Amygdala (tissue), 56 donors: ENCODE measurements at places on chromosomes 16 and 17.

- no peak for DNase-seq
These were observed 61.7 kb downstream of the SMPD3 start for GRCh38 chr16:68386628-68387027.

DNA sequence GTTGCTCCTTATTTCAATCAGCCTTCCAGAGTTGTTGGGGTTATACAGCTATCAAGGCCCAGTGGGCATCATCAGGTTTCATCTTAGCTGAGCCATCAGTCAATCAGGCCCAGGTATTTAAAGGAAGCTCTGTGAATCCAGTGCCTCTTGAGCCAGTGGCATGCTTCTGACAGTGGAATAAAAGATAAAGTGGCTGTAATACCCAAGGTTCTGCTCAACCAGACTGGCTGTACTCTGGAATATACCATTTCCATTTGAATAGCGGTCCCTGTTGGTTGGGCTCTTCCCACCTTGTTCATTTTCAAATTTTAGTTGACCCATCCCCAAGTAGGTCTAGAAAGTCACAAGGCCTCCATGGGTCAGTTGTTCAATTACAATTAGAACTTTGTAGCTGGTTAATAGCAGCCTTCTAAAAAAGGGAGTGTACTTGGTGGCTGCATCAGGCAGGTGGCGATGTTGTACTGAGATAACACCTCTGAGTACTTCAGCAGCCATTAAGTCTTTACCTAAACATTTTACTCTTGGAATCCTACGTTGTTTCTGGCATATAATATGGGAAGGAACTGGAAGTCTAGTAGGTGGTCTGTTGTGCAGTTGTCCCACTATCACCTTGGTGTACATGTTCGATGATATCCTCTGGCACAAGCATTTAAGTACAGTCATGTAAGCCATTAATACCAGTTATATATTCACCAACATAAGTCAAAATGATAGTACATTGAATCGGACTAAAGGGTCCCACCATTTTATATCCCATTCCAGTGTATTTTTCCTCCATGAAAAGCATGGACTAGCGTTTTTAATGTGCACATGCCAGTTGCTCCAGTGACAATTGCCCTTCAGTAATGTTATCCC is 294.1 kb downstream of the BCAS3 start:
- no peak for DNase-seq

DNA sequence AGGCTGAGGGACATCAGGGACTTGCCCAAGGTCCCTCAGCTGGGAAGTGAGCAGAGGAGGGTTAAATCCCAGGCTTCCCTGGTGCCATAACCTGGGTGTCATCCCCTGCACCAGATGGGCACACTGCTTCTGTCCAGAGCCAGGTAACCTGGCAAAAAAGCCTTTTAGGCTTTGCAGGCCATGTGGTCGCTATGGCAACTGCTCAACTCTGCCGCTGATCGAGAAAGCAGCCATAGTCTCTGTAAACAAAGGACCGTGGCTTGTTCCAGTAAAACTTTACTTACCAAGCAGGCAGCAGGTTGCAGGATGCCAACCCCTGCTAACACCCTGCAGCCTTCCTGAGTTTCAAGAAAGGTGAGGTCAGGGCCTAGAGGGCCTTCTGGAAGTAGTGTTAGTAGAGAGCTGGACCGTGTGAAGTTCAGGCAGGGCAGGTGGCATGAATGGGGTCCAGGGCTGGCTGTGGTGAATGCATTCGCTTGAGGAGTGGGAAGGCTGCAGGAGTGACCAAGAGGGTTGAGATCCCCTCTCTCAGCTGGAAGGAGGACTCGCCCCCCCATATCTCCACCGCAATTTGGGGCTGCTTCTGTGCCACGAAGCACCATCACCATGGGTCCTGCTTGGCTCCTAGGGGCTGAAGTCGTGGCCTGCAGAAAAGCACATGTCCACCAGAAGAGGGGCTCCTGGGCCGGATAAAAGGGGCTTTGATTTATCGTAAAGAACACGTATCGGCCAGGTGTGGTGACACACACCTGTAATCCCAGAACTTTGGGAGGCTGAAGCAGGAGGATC is 91.3 kb downstream of the SOCS1 start:
- DNase-seq, result no peak

DNA sequence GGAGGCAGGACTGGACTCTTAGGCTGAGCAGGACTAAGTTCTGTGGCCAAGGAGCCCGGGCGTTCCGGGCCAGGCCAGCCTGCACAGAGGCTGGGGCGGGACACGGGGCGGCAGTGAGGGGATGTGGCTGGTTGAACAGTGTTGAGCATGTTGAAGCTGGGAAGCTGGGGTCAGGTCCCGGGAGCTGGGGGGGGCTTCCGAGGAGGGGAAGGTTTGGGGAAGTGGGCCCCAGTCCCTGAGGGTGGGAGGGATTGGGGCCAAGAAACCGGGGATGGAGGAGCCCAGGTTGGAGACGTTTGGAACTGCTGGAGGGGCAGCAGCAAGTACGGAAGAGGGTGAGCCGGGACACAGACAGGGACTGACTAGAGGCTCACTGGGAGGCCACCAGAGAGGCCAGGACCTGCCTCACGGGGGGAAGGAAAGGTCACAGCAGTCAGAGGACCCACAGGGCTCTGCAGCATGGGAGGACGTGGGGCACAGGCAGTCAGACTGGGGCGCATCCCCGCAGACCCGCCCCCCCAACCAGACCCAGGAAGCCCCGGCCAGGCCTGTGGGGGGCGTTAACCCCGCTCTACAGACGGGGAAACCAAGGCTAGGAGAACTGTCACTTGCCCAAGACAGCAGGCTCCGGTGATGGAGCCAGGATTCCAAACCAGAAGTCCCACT is 9.5 kb downstream of the TAX1BP3 start:
- DNase-seq, result no peak

GRCh38 chr17:32311028-32311536 is 30.9 kb downstream of the C17orf75 start:
- no peak for DNase-seq

DNA sequence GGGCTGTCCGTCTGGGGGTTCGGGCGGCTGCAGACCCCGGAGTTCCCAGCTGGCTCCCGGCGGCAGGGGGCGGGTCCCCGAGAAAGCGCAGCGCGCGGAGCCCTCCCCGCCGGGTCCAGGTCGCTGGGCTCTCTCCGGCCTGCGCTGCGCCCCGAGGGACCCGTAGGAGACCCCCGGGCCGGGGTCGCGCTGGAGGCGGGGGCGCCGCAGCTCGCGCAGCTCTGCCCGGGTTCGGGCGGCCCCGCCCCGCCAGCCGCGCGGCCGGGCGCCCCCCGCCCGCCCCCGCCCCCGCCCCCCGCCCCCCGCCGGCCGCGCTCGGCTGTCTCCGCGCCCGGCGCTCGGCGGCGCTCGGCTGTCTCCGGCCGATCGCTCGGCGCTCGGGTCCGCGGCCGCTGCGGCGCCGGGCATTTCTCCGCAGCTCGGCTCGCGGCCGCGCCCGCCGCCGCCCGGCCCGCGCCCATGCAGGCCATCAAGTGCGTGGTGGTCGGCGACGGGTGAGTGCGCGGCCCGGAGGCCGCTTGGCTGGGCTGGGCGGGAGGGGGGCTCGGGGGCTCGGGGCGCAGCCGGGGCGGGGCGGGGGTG is at the start of gene RAC3:
TSS of gene RAC3 (plus strand) at position 376 of the 582 bp plus-strand sequence. CDS start at position 460, 84 bp downstream.
- no peak for DNase-seq

DNA sequence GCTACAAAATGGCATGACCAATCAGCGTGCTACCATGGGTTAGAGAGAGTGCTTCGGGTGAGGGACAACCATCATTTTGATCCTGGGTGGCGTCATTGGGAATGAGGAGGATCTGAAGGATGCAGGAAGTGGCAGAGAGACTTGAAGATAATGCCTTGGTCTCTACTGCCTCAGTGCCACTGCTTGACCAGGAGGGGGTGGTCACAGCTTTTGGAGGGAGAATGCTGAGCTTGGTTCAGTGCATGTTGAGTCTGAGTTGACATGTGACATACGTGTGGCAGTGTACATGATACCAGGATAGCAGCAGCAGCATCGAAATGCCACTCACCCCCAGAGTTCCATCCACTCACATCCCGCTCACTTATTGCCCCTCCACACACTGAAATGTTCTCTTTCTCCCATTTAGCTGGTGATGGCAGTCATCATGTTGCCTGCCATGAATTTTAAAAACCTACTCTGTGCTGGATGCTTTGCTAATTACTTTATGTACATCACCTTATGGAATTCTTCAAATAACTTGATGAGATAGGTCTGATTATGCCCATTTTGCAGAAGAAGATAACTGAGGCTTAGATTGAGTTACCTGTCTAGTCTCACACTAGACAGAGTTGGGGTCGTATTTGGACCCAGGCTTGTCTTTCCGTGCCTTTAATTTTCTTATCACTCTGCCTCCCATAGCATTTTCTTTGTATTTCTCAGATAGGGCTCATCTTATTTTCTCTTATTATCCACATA is 36.7 kb downstream of the ARSG start:
- DNase-seq, result no peak

DNA sequence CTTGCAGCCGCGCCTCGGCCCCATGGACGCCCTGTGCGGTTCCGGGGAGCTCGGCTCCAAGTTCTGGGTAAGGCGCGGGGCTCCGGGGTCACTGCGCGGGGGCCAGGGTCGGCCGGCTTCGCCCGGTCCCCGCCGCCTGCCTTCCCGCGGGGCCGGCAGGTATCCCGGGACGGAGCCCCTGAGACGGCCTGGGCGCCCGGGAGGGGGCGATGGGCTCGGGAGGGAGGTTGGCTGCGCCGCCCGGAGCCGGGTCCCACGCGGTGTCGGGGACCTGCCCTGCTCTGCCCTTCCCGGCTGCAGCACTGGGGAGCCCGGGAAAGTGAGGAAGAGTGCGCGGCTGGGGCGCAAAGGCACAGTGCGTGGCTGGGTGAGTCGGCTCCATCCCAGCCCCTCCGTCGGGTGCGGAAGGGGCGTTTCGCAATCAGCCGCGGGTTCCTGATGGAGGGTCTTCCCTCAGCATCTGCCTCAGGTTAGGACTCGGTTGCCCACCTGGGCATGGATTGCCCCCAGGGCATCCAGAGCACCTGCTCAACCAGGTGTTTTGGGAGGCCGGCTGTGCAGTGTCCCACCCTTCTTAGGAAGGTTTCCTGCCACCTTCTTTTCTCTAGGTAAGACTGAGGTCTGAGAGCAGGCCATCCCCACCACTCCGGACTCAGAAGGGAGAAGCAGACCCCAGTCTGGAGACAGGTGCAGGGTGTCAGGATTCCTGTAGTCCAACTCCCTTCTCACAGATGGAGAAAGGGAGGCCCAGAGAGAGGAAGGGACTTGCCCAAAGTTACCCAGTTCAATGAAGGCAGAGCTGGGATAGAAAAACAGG is 442 bp downstream of the ABCC3 start:
- no peak for DNase-seq

DNA sequence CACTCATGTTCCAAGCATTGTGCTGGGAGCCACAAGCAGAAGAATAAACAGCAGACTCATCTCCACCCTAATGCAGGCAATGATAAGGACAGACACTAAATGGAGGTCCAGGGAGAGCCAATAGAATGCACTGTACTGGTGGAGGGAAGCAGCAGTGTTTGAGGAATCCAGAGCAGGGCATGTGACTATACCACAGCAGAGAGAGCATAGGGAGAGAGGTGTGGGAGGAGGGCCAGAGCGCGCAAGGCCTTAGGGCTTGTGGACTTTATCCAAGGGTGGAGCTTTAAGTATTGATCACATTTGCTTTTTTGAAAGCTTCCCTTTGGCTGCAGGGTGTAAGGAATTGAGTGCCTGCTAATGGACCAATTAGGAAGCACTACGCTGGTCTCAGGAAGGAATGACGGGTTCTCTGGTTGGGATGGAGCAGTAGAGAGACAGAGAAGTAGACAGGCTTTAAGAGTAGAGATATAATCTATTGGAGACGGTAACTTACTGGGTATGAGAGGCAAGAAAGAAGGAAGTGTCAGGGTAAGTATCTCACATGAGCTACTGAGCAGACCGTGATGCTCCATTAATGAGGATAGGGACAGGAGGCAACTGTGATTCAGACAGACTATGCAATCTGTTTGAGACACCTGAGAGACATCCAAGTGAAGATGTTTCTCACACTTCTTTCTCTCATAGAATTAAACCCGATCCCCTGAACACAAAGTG is 82.2 kb downstream of the MYO1D start:
- DNase-seq, result no peak

GRCh38 chr16:1613211-1613622 is 1.1 kb downstream of the CRAMP1 start:
- no peak for DNase-seq
